ENCODE measurements at places on chromosomes 6 and 20.
A peak's percentile ranks its signal among the peaks of the same experiment; 100 is the strongest.

- DNase-seq: no peak
Observed at GRCh38 chr6:45576648-45577624, 199.2 kb upstream of the SUPT3H start.

GRCh38 chr20:18533978-18534644, 26.4 kb downstream of the SEC23B start:
- no peak for DNase-seq

- DNase-seq: no peak
Observed at GRCh38 chr6:166310634-166311033, 2.4 kb upstream of the PRR18 start.

GRCh38 chr6:87922196-87922946, 125.3 kb upstream of the SPACA1 start:
- DNase-seq: no peak

DNA sequence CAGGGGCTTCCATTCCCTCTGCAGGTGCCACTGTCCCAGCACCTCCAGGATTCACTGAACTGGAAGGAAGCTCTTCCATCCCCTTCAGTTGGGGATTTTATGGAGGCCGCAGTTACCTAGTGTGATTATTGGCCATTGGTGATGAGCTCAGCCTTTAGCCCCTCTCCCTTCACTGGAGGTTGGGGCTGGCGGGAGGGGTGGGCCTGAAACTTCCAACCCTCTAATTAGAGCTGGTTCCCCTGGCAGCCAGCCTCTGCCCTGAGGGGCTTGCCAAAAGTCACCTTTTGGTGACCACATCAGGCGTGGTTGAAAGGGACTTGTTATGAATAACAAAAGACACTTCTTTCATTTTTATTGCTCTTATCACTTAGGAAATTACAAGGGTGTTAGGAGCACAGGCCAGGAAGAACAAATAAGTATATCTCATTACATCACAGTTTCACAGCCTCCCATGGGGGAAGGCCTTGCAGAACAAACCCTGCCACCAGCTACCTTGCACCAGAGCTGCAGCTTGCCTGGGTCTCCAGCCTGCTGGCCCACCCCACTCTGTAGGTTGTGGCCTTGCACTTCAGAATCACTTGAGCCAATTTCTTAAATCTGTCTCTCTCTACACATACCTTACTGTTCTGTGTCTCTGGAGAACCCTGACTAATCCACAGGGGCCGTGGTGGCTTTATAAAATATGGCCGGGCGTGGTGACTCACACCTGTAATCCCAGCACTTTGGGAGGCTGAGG, 5.0 kb downstream of the PYGB start:
- no peak for DNase-seq

DNA sequence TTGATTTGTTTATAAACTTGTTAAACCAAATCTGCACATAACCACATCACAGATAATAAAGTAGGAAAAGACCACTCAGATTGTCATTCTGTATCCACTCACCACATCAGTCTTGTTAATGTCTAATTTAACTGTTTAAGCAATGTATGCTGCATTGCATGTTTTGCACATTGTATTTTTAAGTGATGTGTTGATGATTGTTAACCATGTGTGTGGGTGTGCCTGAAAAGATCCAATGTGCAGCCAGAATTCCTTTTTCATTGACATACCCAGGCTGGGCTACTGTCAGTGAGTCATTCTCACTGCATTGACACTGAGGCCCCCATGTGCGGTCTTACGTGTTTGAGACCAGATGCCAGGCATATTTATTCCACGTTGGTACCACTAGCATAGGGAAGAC, 167.3 kb downstream of the TRMT11 start:
- DNase-seq: no peak

GRCh38 chr6:52416629-52417151, 3.5 kb upstream of the EFHC1 start:
- DNase-seq: peak; percentile 75

- no peak for DNase-seq
Observed at GRCh38 chr6:134341999-134342567, 24.2 kb upstream of the SGK1 start.

All from Jurkat, Clone E6-1 (cell line).